Endothelial cell of umbilical vein (primary cell): ENCODE measurements at places on chromosomes 13 and 19. TPM values are rescaled to one million over a fixed set of nuclear protein-coding genes. Genes with fewer than 3 reads are reported as not detected.

DNA sequence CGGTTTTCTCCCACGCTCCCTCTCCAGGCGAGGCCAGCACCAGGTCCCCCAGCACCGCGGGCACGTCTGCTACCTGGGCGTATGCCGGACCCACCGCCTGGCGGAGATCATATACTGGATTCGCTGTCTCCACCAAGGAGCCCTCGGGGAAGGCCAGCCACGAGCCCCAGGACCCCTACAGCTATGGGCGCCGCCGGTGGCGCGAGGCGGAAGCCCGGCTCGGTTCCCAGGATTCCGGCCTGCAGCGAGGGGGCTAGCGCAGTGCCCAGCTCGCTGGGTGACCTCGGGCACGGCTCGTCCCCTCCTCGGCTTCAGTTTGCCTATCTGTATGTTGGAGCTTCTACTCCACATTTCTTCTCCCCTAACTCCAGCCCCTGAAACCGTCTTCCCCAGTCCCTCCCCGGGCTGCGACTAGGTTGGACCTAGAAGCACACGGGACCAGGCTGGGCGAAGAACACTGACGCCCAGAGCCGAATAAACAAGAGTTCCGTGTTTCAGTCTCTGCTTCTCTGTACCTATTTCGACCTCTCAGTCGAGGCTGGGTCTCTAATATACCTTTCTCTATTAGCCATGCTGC is 749 bp upstream of the CPT1C start:
- no peak for DNase-seq

GRCh38 chr19:8361921-8362793 is 1.8 kb upstream of the ANGPTL4 start:
- DNase-seq = peak; percentile 99

DNA sequence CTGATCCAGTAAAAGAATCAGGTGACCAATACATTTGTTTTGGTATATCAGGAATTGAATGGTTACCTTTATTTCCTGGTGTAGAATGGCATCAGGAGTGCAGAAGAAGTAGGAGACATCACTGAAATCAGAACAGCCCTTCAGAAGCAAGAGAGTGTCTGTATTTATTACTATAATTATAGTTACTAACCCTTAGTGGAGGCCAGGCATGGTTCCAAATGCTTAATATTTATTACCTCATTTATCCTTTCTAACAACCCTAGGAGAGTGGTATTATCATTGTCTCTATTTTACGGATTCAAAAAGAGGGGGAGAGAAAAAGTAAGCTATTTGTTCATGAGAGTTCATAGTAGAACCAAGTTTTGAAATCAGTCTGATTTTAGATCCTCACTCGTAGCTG is 1292.9 kb downstream of the PCDH9 start:
- DNase-seq = no peak

Gene IZUMO2
- not detected in 2 replicates for total RNA-seq

GRCh38 chr19:7817801-7818200 is 12.2 kb upstream of the EVI5L start:
- DNase-seq = no peak

Gene PTH2
- not detected in 2 replicates for total RNA-seq

DNA sequence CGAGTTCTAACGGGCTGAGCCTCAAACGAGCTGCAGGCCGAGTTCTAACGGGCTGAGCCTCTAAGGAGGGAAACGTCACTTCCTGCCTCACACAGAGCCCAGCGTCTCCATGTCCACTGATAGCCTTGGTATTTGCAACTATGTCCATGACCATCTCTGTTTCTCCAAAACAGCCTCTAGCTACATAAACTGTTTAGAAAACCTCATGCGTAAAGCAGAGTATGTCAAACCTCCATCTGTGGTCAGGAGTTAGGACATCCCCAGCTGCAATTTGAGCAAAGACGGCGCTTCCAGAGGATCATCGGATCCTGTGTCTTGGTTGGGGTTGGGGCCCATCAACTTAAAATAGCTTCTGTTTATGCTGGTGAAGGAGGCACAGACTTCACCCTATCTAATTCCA is 20.8 kb downstream of the RASA3 start:
- no peak for DNase-seq

DNA sequence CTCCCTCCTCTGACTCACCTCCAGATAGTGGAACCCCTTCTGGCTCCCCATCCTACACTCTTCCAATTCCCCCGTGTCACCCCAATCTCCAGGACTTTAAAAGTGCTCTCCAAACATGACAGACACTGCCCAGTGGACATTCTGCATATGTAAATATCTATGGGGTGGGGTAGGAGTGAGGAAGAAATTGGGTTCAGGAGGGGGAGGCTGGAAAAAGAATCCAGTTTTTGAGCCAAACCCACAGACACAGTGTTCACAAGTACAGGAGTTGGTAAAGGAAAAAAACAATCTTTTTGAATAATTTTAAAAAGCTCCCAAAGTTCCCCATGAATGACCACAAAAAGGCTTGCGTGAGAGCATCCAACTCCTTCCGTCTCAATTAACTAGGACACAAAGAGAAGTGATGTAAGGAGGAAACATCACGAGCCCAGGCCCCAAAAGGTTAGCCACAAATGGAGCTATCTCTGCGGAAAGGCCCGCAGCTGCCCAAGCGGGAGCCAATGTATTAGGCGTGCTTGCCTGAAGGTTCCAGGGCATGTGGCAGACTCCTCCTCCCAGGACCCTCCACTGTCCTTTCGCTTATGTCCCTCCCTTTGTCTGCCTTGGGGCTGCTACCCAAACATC is 18.0 kb downstream of the ZC3H4 start:
- no peak for DNase-seq

- DNase-seq = no peak
Observed at GRCh38 chr19:33175156-33175782, 18.9 kb upstream of the LRP3 start.

GRCh38 chr13:65936249-65936648 is 1293.9 kb downstream of the PCDH9 start:
- DNase-seq = no peak

Gene FPR3
- total RNA-seq = not detected in 2 replicates

- DNase-seq = no peak
Observed at GRCh38 chr13:66745307-66745706, 484.8 kb downstream of the PCDH9 start.

Gene RAB3A
- total RNA-seq = 0.88 and 1.9 TPM in 2 replicates

- DNase-seq = no peak
Observed at GRCh38 chr19:55400281-55401087, 7.1 kb downstream of the UBE2S start.

GRCh38 chr19:2045501-2046045 is 5.5 kb downstream of the MKNK2 start:
- no peak for DNase-seq

DNA sequence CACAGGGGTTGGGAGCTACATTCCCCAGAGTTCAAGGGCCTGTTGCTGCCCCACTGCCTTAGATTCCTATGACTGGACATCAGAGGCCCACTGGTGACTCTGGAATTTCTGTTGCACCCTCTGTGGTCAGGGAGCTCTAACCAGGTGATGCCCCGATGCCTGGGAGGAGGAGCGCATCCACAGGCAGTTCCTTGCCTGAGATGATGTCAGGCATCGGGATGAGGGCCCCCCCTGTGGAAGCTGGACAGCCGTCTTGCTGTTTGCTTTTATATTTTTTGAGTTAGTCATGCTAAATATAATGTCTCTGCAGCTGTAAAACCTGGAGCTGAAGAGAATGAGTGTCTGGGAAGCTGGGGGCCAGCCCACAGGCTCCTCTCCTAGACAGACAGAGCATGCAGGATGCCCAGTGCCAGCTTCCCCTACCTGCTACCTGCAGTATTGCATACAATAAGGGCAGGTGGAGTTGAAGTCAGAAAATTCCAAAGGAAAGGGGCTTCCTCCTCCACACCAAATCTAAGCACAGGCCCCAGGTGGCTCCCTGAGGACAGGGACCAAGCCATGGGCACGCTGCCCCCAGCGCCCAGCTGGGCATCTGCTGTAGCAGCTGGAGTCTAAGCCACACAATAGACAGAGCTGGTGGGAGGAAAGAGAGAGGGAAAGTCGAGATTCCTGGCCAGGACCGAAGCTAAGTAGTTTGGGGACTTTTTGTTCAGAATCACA is 16.2 kb downstream of the COL4A2 start:
- DNase-seq = no peak

DNA sequence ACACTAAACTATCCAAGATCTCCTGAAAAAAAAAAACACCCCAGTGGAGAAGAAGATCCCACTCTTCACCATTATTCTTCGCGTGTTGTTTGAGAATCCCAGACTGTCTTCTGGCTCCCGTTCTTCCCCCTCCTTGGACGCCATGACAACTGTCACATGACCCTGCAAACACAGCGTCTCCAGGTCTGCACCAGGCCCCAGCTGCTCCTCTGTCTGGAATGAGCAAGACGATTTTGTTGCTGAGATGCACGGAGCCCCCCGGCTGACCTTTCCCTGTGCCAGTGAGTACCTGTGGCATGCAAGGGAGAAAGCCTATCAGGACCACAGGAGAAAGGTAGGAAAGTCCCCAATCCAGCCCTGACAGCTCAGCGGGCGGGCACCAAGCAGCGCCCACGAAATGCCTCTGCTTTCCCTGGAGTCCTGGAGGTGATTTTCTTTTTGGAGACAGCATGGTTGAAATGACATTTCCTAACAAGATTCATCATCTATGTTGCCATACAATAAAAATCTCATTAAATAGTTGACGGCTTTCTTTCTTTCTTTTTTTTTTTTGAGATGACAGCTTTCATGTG is at the start of gene CFAP97D2:
CFAP97D2 (plus strand) TSS at position 171 of the 572 bp plus-strand sequence; CDS start at position 245, 74 bp downstream.
- no peak for DNase-seq

Gene KMT5C
- 11.4 and 13.5 TPM in 2 replicates for total RNA-seq

DNA sequence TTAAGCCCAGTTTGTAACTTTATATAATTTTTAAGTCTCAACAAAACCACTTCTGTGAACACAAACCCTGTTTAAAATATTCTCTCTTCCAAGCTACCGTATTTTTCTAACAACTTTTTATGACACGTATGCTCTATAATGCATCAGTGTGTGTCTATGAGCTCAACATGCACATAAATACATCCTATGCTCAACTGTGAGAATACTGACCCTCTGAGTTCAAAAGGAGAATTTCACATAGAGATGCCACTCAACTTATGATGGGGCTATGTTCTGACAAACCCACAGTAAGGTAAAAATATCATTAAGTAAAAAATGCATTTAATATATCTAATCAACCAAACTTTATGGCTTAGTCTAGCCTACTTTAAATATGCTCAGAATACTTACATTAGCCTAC is 1139.7 kb upstream of the SPRY2 start:
- DNase-seq = no peak

DNA sequence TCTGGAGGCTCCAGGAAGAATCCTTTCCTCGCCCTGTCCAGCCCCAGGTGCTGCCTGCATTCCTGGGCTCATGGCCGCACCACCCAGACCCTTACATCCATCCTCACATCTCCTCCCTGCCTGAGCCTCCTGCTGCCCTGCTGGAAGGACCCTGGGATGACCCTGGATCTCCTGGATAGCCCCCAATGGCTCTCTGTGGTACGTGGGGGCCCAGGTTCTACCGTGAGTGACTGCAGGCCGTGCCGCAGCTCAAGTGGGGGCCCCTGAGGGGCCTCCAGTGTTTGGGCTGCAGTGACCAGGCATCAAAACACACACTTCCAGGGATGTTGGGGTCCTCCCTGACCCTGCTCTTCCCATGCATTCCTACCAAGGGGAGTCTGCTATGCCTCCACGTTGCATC is 8.3 kb upstream of the MCF2L start:
- DNase-seq = no peak

Gene NLRP4
- not detected in 2 replicates for total RNA-seq

GRCh38 chr13:53136554-53137215 is 108.1 kb downstream of the OLFM4 start:
- DNase-seq = no peak
